Mesothelial cell of epicardium (in vitro differentiated cells): ENCODE measurements at places on chromosomes 12 and 14. TPM values are rescaled to one million over a fixed set of nuclear protein-coding genes. Genes with fewer than 3 reads are reported as not detected.

- no peak overlapping the region for H3K4me3 ChIP-seq
- H3K4me1 ChIP-seq, result no peaks in the 10 kb centered on the region
- DNase-seq, result no peak
- no peaks in the 10 kb centered on the region for H3K36me3 ChIP-seq
These were observed 68.7 kb upstream of the PWP1 start for GRCh38 chr12:107616941-107617340.

GRCh38 chr12:13179211-13180074 lies 17.1 kb upstream of the EMP1 start:
- peak overlapping the region; percentile 90 for H3K27ac ChIP-seq
- no peaks in the 10 kb centered on the region for H3K27me3 ChIP-seq
- no peaks in the 10 kb centered on the region for H3K36me3 ChIP-seq

The PLXNC1 gene
- total RNA-seq, result 3.0 to 3.6 TPM (median 3.4 TPM) in 3 replicates

The LPAR5 gene
- 1.3 to 1.7 TPM (median 1.3 TPM) in 3 replicates for total RNA-seq

The CNTN1 gene
- 17.8 to 22.4 TPM (median 20.7 TPM) in 3 replicates for total RNA-seq

The MANSC4 gene
- 0.29 to 0.78 TPM (median 0.72 TPM) in 3 replicates for total RNA-seq

The NUAK1 gene
- total RNA-seq, result 23.4 to 27.0 TPM (median 25.1 TPM) in 3 replicates
